ENCODE measurements at places on chromosomes 12 and 14. TPM values are rescaled to one million over a fixed set of nuclear protein-coding genes. Genes with fewer than 3 reads are reported as not detected.

DNA sequence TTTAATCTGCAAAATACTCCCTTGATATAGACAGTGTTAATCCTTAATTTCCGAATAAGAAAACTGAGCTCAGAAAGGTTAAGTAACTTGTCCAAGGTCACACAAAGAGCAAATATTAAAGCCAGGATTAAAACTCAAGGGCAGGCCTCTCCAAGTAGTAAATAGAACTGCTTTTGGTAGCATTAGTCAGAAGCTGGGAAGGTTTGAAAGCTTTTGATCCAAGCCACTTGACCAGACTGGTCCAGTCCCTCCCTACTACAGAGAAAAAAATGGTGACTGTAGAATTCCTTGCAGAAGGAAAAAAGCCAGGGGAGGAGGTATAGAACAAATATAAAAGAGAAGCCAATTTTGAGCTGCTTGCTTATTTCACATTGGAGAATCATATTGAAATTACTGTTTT, 111.5 kb downstream of the NT5DC3 start:
- no peaks in the 10 kb centered on the region for H3K4me1 ChIP-seq
- H3K27me3 ChIP-seq = peaks cover 15% of the 10 kb centered on the region
- no peaks in the 10 kb centered on the region for H3K36me3 ChIP-seq
- DNase-seq = no peak
- H3K27ac ChIP-seq = no peak overlapping the region

DNA sequence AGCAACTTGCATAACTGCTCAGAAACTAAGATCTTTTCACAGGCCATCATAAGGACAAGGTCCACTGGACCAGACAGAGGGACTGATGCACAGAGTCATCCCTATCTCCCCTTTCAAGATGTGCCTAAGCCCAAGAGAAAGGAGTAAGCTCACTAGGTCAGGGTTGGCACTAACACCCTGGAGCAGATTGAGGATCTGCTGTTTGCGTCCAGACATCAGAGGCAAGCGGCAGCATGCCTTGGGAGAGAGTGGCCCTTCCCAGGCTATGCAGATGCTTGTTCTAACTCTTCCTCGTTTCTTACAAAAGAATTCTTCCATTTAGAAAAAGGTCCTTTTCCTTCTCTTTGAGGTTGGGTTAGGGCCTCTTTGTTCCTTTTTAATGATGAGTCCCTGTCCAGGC, 187.2 kb downstream of the KCNA5 start:
- no peak overlapping the region for H3K4me3 ChIP-seq
- DNase-seq = no peak
- no peaks in the 10 kb centered on the region for H3K36me3 ChIP-seq
- H3K27me3 ChIP-seq = no peaks in the 10 kb centered on the region
- H3K4me1 ChIP-seq = no peaks in the 10 kb centered on the region
- no peak overlapping the region for H3K27ac ChIP-seq

- no peaks in the 10 kb centered on the region for H3K4me1 ChIP-seq
- H3K27ac ChIP-seq = no peak overlapping the region
- no peaks in the 10 kb centered on the region for H3K27me3 ChIP-seq
- no peaks in the 10 kb centered on the region for H3K36me3 ChIP-seq
- no peak overlapping the region for H3K4me3 ChIP-seq
These were observed 174.0 kb downstream of the RASSF9 start for GRCh38 chr12:85662207-85662602.

DNA sequence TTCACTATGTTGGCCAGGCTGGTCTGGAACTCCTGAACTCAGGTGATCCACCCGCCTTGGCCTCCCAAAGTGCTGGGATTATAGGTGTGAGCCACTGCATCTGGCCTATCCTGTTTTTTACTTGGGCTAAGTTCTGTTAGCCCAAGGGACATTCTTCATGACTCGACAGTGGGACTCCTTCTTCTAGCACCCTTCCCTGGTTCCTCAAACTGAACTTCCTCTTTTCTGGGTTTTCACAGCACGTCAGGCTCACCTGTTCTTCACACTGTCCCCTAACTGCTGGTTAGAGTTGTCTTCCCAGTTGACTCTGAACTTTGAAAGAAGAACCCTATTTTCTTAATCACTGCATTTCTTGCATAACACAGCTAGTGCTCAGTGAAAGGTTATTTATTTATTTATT, 22.5 kb downstream of the CABP1 start:
- no peak overlapping the region for H3K27ac ChIP-seq
- H3K4me3 ChIP-seq = no peak overlapping the region
- H3K4me1 ChIP-seq = no peaks in the 10 kb centered on the region

DNA sequence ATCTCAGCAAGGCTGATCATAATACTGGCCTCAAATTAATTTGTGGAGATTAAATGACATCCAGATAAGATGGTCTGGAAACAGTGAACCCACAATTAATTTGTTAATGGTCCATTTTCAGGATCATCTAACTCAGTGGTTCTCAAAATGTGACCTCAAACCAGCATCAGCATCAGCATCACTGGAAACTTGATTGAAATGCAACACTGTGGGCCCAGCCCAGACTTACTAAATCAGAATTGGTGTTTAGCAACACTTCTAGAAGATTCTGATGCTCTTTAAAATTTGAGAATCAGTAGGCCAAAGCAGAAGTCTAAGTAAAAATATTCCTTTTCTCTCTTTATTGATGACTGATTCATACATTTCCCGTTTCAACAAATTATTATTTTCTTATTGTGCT, 10.7 kb upstream of the KRT82 start:
- no peaks in the 10 kb centered on the region for H3K36me3 ChIP-seq
- no peak overlapping the region for H3K27ac ChIP-seq
- H3K4me3 ChIP-seq = no peak overlapping the region
- H3K4me1 ChIP-seq = no peaks in the 10 kb centered on the region

DNA sequence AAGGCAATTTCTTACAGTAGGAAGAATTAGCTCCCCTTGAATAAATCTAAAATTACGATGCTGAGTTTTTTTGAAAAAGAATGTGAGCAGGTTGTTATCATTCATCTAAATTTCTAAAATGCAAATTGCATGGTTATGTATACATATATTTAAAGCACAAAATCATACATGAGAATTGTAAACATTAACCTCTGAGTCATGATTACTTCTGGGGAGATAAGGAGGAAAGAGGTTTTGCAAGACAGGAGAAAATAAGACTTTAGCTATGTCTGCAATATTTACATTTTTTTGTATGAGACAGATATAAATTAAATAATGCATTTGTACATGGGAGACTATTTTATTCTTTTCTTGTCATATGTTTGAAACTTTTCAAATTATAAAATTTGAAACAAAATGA, 72.2 kb downstream of the TSPAN8 start:
- no peak overlapping the region for H3K4me3 ChIP-seq
- no peaks in the 10 kb centered on the region for H3K27me3 ChIP-seq
- DNase-seq = no peak
- no peaks in the 10 kb centered on the region for H3K4me1 ChIP-seq
- no peak overlapping the region for H3K27ac ChIP-seq

DNA sequence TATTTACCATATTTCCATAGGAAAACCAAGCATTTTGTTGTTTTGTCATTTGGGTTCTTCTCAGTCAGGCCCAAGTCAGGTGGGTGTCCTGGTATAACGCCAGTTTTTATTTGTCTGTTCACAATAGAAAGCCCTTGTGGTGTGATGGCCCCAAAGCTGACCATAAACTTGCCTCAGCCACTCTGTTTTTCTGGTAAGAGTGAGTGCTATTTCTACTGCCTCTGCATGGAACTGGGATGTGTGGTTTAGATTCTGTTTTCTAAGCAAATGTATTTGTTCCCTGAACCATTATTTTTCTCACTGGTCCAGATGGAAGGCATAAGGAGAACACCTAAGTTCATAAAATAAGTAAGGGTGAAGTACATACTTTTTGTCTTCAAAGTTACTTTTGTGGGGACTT, 1.8 kb upstream of the SSPN start:
- no peaks in the 10 kb centered on the region for H3K36me3 ChIP-seq
- no peak overlapping the region for H3K4me3 ChIP-seq
- no peak overlapping the region for H3K27ac ChIP-seq
- H3K27me3 ChIP-seq = peaks cover 78% of the 10 kb centered on the region
- H3K4me1 ChIP-seq = peaks cover 5% of the 10 kb centered on the region

DNA sequence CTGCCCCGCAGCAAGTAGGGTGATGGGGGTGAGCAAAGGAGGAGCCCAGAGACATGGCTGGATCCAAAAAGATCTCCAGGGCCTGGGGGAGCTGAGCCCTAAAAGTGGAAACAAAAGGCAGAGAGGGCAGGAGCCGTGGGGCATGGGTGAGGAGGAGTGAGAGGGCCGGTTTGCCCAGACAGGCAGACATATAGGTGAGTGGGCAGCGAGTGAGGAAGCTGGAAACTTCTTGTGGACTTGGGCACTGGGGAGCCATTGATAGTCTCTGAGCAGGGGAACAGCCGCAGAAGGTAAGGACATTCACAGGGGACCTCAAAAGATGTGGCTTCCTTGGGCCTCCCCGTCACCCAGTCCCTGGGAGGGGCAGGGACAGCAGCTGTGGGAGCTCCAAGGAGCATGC, 16.8 kb upstream of the TMEM119 start:
- peaks cover 18% of the 10 kb centered on the region for H3K36me3 ChIP-seq
- no peak for DNase-seq
- no peaks in the 10 kb centered on the region for H3K27me3 ChIP-seq
- H3K4me1 ChIP-seq = peaks cover 38% of the 10 kb centered on the region
- no peak overlapping the region for H3K4me3 ChIP-seq

DNA sequence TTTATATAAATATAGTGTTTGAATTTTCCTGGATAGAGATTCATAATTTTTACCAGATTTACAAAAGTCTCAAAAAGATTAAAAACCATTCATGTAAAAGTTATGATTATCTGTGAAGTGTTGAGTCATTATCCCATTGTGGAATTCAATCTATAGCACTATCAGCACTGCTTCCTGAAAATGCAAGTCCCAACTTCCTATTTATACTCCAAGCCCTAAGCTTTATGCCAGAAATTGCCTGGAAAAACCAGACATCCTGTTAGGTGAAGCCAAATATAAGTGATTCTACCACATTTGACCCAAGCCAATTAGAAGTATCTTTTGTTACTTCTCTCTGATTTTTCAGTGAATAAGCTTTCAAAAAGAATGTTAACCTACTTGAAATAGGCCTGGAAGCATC, 129.1 kb downstream of the GPR135 start:
- H3K36me3 ChIP-seq = peaks cover 41% of the 10 kb centered on the region
- no peak overlapping the region for H3K4me3 ChIP-seq
- H3K27ac ChIP-seq = no peak overlapping the region
- H3K27me3 ChIP-seq = no peaks in the 10 kb centered on the region

GRCh38 chr12:20128928-20129327, 239.4 kb upstream of the PDE3A start:
- H3K4me3 ChIP-seq = no peak overlapping the region
- no peak overlapping the region for H3K27ac ChIP-seq
- DNase-seq = no peak
- H3K4me1 ChIP-seq = no peaks in the 10 kb centered on the region

DNA sequence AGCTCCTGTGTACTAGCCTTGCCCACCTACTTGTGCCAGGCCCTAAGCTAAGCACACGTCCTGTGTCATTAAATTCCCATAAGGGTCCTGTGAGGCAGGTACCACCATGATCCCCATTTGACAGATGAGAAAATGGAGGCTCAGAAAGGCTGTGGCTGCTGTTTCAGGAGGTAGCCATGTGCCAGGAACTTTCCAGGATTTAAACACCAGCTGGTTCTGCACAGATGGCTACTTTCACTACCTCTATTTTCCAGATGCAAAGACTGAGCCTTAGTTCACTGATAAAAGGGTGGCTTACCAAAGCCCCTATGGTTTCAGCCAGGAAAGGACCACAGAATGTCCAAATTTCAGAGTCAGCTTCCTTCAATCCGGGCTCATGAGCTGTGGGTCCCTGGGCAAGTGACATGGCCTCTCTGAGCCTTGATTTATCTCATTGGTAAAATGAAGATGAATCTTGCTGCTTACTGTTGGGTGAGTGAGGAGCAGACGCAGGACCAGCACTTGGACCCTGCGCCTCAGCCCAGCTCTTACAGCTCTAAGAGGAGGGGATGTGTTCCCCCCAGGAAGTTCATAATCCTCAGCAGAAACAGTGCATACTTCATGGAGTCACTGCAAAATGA, 23.5 kb downstream of the CMKLR1 start:
- H3K27me3 ChIP-seq = peaks cover 11% of the 10 kb centered on the region
- no peak overlapping the region for H3K4me3 ChIP-seq
- peaks cover 15% of the 10 kb centered on the region for H3K4me1 ChIP-seq
- H3K27ac ChIP-seq = no peak overlapping the region
- DNase-seq = no peak
- no peaks in the 10 kb centered on the region for H3K36me3 ChIP-seq

- H3K27me3 ChIP-seq = no peaks in the 10 kb centered on the region
- peaks cover 4% of the 10 kb centered on the region for H3K4me1 ChIP-seq
- no peak overlapping the region for H3K27ac ChIP-seq
These were observed 286.3 kb downstream of the BTG1 start for GRCh38 chr12:91859347-91859746.

GRCh38 chr14:71384007-71384845, 477.0 kb downstream of the PCNX1 start:
- peaks cover 4% of the 10 kb centered on the region for H3K4me1 ChIP-seq
- H3K27ac ChIP-seq = no peak overlapping the region
- no peak for DNase-seq
- H3K27me3 ChIP-seq = no peaks in the 10 kb centered on the region
- no peak overlapping the region for H3K4me3 ChIP-seq

DNA sequence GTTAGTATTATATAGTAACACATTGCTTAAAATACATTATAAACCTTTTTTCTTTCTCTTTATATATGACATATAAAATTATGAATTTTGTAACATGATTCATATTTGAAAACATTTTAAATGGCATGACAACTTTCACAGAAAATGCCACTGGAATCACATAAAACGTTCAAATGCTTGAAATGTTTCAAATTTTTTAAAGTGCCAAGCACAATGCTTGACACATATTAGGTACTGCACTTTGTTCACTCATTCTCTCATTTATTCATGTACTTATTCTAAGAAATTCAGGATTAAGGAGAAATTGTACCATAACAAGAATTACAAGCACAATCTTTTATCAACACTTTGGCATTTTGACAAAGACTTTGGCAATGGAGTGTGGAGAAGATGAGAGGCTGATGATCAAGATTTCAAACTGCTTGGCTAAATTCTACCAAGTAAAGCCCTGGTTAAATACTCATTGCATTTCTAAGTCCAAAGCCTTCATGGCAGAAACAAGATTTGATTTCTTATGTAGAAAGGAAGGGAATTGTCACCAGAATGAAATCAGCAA, 232.2 kb downstream of the C12orf50 start:
- H3K4me1 ChIP-seq = no peaks in the 10 kb centered on the region
- H3K27ac ChIP-seq = no peak overlapping the region
- no peaks in the 10 kb centered on the region for H3K27me3 ChIP-seq
- H3K36me3 ChIP-seq = no peaks in the 10 kb centered on the region
- no peak for DNase-seq

- no peak for DNase-seq
- peaks cover 2% of the 10 kb centered on the region for H3K4me1 ChIP-seq
- H3K27ac ChIP-seq = no peak overlapping the region
- no peaks in the 10 kb centered on the region for H3K27me3 ChIP-seq
These were observed 102.9 kb downstream of the PPHLN1 start for GRCh38 chr12:42428850-42429249.

- DNase-seq = no peak
- H3K27me3 ChIP-seq = peaks cover 4% of the 10 kb centered on the region
- peaks cover 5% of the 10 kb centered on the region for H3K4me1 ChIP-seq
- H3K27ac ChIP-seq = no peak overlapping the region
- peaks cover 6% of the 10 kb centered on the region for H3K36me3 ChIP-seq
These were observed 86.5 kb upstream of the CEP83 start for GRCh38 chr12:94545935-94546771.

- H3K4me1 ChIP-seq = no peaks in the 10 kb centered on the region
- H3K4me3 ChIP-seq = no peak overlapping the region
- DNase-seq = no peak
- no peaks in the 10 kb centered on the region for H3K36me3 ChIP-seq
- H3K27ac ChIP-seq = no peak overlapping the region
These were observed 182.2 kb upstream of the SFSWAP start for GRCh38 chr12:131528667-131529066.

The FMNL3 gene
- total RNA-seq = 43.5 TPM

The RIPK3 gene
- 43.7 TPM for total RNA-seq

The TEP1 gene
- 57.9 TPM for total RNA-seq

The AKAP5 gene
- 1.7 TPM for total RNA-seq
